ENCODE measurements at places on chromosomes 7 and 10. TPM values are rescaled to one million over a fixed set of nuclear protein-coding genes. Genes with fewer than 3 reads are reported as not detected.

Gene CTNNA3
- 1.1 TPM for total RNA-seq

Gene TMEM196
- not detected for total RNA-seq

Gene ASB10
- total RNA-seq, result not detected

Gene TRPV5
- not detected for total RNA-seq

Gene SPDYE2B
- not detected for total RNA-seq

Gene CALHM1
- total RNA-seq, result not detected

Gene CFAP69
- total RNA-seq, result 3.6 TPM

Gene WNT8B
- not detected for total RNA-seq

Gene ARHGEF35
- 57.0 TPM for total RNA-seq

Gene NUTM2A
- 1.6 TPM for total RNA-seq

Gene CPA4
- not detected for total RNA-seq

Data from colonic mucosa (tissue), 4 donors.